ENCODE measurements at places on chromosomes 2 and 18. TPM values are rescaled to one million over a fixed set of nuclear protein-coding genes. Genes with fewer than 3 reads are reported as not detected.

Gene ANKRD30B
- 0.96 TPM for total RNA-seq

Gene TSPYL6
- not detected for total RNA-seq

Gene INHA
- not detected for total RNA-seq

Gene BBS5
- 5.4 TPM for total RNA-seq

Gene SCN9A
- total RNA-seq: 22.0 TPM

Gene FBLN7
- total RNA-seq: 7.6 TPM

Gene GRHL1
- total RNA-seq: 0.28 TPM

Gene MYOM1
- total RNA-seq: 0.38 TPM

Gene CDK5R2
- not detected for total RNA-seq

Gene ZNF892
- total RNA-seq: 4.0 TPM
